SK-MEL-5 (cell line): ENCODE measurements at places on chromosomes 13 and 19. TPM values are rescaled to one million over a fixed set of nuclear protein-coding genes. Genes with fewer than 3 reads are reported as not detected.

Gene RFPL4AL1
- total RNA-seq, result not detected in 2 replicates

Gene CACNA1A
- not detected in 2 replicates for total RNA-seq

Gene UHRF1
- total RNA-seq, result 5.3 and 5.7 TPM in 2 replicates

Gene GFY
- not detected in 2 replicates for total RNA-seq

Gene FPR2
- total RNA-seq, result not detected in 2 replicates

Gene LIG4
- total RNA-seq, result 14.0 and 16.7 TPM in 2 replicates

Gene VSTM2B
- not detected in 2 replicates for total RNA-seq

Gene OR10H1
- not detected in 2 replicates for total RNA-seq

Gene ZIC5
- total RNA-seq, result 2.7 and 2.8 TPM in 2 replicates

Gene HSPBP1
- 33.7 and 39.7 TPM in 2 replicates for total RNA-seq

DNA sequence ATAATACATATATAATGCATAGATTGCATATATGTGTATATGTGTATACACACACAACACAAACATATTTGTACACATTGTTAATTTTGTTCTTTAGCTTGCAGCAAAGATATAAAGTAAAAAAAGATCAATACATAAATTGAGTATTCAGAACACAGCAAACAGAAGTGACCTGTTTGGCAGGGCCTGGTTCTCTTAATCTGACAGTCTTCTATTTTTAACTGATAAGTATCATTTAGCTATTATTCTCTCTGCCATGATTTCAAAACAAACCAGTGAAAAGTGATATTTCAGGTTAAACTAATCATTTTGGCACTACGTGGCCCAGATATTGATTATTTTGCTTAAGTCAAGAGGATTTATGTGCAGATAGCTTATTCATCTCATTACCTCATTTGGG lies 309.4 kb downstream of the OXGR1 start:
- DNase-seq, result no peak

- DNase-seq, result peak; percentile 42
These were observed 1.9 kb downstream of the FOXO1 start for GRCh38 chr13:40664350-40665125.

DNA sequence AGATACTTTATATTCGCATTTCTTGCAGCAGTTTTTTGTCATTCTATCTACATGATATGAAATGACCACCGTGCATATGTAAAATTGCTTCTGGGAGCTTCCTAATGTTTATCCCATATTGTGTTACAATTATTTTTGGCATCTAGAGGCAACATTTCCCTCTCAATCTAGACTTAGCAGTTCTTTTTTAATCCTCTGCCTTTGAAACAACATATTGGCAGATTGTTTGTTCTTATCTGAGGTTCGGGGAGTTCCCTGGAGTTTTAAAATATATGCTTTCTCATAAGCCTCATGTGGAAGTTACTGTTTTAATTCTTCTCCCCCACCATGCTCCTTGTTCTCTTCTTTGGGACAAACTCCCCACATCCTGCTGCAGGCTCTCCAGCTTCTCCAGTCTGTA lies 130.1 kb upstream of the SLC10A2 start:
- DNase-seq, result no peak

- DNase-seq, result no peak
These were observed 491 bp downstream of the ZNF525 start for GRCh38 chr19:53365899-53366493.

DNA sequence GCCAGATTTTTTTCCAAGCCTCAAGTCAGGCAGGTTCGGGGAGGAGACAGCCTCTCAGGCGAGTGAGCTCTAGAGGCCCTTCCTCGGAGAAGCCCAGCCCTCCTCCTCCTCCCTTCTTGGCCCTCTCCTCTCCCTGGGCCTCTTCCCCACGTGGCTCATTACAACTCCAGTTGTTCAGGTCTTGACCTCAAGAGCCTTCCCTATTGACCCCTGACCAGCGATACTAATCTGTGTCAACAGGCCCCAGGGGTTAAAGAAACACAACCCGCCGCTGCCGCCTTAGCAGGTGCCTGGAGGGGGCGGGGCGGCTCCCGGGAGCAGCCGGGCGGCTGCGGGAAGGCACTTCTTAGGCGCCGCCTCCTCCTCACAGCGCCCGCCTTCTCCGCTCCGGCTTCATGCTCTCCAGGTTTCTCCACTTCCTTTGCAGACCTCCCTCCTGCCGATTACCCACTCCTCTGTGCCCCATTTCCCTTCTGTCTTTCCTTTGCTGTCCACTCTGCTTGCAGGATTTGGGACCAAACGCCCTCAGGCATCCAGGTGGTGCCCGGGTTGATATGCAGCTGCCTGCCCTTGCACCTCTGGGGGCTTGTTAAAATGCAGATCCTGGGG lies 51.0 kb downstream of the LYL1 start:
- no peak for DNase-seq

DNA sequence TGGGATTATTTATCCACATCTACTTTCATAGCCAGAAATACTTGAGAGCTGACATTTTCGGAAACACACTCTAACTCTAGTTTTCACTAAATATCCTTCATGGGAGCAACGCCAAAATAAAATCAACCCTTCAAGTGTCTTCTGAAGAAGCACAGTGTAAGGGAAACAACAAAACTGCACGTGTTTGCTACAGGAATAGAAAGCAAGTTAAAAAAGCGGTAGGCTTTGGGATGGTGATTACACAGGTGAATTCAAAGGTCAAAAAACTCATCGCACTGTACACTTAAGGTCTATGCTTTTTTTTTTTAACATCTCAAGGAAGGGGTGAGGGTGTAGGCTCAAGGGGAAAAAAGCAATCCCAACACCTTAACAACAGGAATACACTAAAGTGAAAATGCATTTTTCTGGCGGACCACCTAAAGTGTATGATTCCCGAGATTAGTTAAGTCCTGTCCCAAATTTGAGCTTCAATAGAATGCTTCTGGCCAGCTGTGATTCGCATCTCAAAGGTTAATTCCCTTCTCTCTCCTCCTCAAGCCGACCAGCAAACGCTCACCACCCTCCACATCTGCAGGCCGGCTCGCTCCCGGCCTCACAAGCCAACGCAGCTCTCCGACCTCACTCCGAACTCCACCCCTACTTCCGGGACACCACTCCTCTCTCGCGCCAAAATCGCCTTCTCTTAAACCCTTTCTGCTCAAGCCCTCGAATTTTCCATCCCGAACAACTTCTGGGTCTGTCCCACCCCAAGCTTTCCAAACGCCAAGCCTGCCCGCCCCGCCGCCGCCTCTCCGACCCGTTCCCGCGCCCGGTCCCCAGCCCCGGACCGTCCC lies 1.1 kb downstream of the ARGLU1 start:
- peak; percentile 67 for DNase-seq

DNA sequence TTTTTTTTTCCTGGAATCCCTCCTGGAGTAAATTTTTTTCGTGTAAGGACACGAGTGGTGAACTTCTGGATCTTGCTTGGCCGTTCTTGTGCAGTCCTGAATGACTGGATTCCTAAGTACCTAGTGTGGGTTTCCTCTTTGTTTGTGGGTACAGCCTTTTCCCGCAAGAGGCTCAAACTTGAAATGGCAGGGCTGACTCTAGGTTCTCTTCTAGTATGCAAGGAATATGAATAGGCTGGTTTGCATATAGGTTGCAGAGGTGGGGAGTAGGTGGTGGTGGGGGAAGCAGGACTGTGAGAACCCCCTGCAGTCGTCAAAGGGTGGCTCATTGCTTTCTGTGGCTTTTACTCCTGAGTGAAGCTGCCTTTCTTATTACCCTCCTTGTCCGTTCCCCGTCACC lies 13.6 kb downstream of the UBAC2 start:
- no peak for DNase-seq

DNA sequence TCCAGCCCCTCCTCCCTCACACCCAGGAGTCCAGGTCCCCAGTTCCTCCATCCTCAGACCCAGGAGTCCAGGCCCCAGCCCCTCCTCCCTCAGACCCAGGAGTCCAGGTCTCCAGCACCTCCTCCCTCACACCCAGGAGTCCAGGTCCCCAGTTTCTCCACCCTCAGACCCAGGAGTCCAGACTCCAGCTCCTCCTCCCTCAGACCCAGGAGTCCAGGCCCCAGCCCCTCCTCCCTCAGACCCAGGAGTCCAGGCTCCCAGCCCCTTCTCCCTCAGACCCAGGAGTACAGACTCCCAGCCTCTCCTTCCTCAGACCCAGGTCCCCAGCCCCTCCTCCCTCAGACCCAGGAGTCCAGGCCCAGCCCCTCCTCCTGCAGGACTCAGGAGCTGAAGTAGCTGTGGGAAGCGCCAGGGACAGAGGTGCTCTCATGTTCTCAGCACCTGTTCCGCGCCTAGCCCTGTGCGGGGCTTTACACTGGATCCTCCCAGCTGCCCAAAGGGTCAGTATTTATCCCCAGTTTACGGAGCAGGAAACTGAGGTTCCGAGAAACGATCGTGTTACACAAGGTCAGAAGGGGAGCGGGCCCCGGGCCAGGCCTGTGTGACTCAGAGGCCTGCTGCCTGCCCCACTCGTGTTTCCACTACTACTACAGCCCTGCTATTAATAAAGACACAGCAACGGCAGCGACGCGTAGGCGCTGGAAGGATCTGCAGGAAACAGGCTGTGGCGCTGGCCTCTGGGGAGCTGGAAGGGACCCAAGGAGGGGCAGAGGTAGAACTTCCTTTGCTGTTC lies 1.7 kb upstream of the SBK3 start:
- peak; percentile 17 for DNase-seq

- no peak for DNase-seq
These were observed 1.1 kb downstream of the PAF1 start for GRCh38 chr19:39389631-39390414.

DNA sequence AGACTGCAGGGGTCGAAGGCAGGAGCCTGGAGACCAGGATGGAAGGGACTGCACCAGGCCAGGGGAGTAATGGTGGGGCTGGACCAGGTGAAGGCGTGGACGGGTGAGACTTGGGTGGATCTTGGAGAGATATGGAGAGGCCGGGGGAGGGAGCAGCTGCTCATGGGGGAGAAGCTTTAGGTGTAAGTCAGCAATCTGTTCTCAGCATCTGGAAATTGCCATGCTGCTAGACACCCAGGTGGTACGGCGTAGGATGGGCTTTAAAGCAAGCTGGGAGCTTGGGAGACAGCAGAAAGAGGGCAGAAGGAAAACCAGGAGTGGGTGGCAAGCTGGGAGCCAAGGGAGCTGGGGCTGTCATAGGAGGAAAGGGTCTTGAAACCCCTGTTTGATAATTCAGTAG lies 3.0 kb downstream of the CERS4 start:
- DNase-seq, result no peak

DNA sequence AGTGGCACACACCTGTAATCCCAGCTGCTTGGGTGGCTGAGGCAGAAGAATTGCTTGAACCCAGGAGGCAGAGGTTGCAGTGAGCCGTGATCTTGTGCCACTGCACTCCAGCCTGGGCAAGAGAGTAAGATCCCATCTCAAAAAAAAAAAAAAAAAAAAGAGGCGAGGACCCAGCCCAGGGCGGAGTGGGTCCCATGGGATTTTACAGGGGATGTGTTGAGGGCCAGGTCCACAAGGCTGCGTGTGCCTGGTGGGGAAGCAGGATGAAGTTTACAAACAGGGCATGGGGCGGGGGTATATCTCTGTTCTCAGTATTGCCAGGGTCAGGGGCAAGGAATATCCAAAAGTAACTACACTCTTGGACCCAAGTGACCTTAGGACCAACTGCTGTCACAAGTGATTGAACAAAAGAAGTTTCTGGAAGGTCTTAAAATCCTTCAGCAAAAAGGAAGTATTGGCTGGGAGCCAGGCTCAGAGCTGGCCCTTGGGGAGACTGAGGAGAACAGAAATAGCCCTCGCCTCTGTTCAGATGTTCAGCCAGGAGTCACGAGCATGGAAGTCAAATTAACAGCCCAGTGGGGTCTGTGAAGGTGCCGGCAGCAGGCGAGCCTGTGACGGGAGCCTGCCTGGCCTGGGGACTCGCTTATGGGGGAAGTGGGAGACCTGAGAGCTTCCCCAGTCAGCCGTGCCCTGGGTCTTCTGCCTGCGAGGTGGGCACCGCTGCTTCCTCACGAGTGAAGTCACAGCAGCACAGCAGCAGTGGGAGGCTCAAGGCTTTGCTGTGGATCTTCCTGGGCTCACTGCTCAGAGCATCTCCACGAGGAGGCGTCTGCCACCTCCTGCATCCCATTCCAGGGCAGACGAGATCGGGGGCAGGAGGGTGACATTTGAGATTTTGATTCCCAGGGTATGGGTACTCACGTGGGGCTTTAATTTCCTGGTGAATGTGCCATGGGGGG lies 6.4 kb downstream of the MYO9B start:
- DNase-seq, result no peak

DNA sequence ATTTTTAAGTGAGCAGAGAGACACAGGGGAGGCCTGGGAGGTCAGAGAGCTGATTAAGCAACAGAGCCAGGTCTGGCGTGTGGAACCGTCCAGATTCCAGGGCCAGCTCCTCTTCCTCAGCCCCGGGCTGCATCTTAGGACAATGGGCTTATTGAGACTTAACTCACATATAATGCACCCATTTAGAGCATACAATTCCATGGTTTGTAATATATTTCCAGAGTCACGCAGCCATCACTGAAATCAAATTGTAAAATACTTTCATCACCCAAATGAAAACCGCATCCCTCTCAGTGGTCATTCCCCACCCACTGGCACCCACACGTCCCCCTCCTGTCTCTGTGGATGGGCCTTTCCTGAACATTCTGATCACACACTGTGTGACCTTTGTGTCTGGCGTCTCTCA lies 2.1 kb upstream of the HMG20B start:
- DNase-seq, result peak; percentile 97

GRCh38 chr19:10567656-10568055 lies 1.1 kb downstream of the CDKN2D start:
- DNase-seq, result no peak

- DNase-seq, result no peak
These were observed 91.5 kb downstream of the TSC22D1 start for GRCh38 chr13:44484562-44485138.

- DNase-seq, result no peak
These were observed 3.5 kb downstream of the IER2 start for GRCh38 chr19:13153569-13154240.

DNA sequence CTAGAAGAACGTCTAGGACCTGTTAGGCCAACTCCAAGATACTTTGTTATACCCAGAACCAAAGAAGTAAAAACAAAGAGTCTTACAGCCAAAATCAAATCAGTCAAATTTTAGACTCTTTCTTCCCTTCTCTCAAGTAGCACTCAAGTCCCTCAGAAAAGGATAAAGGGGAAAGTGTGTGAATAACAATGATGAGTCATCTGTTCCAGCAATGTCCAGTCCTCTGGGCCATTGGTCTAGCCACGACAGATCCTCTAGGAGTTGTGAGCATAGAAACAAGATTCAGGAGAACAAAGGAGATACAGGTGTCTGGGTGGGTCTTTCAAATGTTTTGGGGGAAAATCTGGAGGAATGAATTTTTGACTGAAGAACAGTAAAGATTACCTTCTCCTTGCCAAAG lies 36.3 kb downstream of the STOML3 start:
- DNase-seq, result no peak

GRCh38 chr13:27293076-27293691 lies 22.6 kb downstream of the RASL11A start:
- no peak for DNase-seq
